ENCODE measurements at places on chromosomes 13 and 19. TPM values are rescaled to one million over a fixed set of nuclear protein-coding genes. Genes with fewer than 3 reads are reported as not detected.

Gene GRIK5
- total RNA-seq: 5.7 TPM

Gene CYP2F1
- not detected for total RNA-seq

Gene OLFM2
- total RNA-seq: 0.71 TPM

Gene IGSF23
- total RNA-seq: 0.25 TPM

Gene EGLN2
- 150 TPM for total RNA-seq

Gene TMEM143
- 2.7 TPM for total RNA-seq

Gene ZNF888
- total RNA-seq: 9.1 TPM

Gene NKPD1
- 0.13 TPM for total RNA-seq

Gene SOX1
- total RNA-seq: not detected

Gene IRS2
- total RNA-seq: 1.0 TPM

Gene ZBTB32
- not detected for total RNA-seq

Gene GFY
- not detected for total RNA-seq

Gene CADM4
- 4.3 TPM for total RNA-seq

Gene NLRP5
- not detected for total RNA-seq

Gene CRX
- total RNA-seq: not detected

Gene TTC9B
- not detected for total RNA-seq

Gene F2RL3
- total RNA-seq: 0.71 TPM

Gene ZNF681
- total RNA-seq: 0.26 TPM

Gene SLC7A9
- total RNA-seq: not detected

Gene SAFB
- 68.5 TPM for total RNA-seq

Gene ZNF177
- 1.4 TPM for total RNA-seq

Gene STRN4
- 90.7 TPM for total RNA-seq

Gene FPR1
- not detected for total RNA-seq

Gene APOC1
- total RNA-seq: 1.8 TPM

Gene PSG1
- not detected for total RNA-seq

Gene EPN1
- total RNA-seq: 88.6 TPM

Gene POLR2E
- total RNA-seq: 133 TPM

Gene UBE2S
- total RNA-seq: 327 TPM

Gene RPL18A
- 1,468 TPM for total RNA-seq

Gene NLRP4
- not detected for total RNA-seq

Gene C13orf42
- not detected for total RNA-seq

Gene CLEC4G
- not detected for total RNA-seq

Gene PGLYRP1
- total RNA-seq: not detected

Gene CASP14
- not detected for total RNA-seq

Gene ERICH6B
- total RNA-seq: not detected

Gene TARM1
- not detected for total RNA-seq

Gene USHBP1
- total RNA-seq: 5.7 TPM

Gene SLITRK6
- not detected for total RNA-seq

Gene THSD8
- total RNA-seq: not detected

Gene SYT5
- total RNA-seq: not detected

Gene ZNF99
- total RNA-seq: not detected

Gene CLDND2
- total RNA-seq: not detected

Gene TLE2
- total RNA-seq: 20.6 TPM

Gene SULT2B1
- not detected for total RNA-seq

Gene SLAIN1
- 9.2 TPM for total RNA-seq

Gene ZNF563
- total RNA-seq: 1.5 TPM

Gene TLE6
- total RNA-seq: 1.9 TPM

Gene SYCN
- total RNA-seq: not detected

Gene RAX2
- not detected for total RNA-seq

Gene IFI30
- 2.2 TPM for total RNA-seq

Gene ZNF66
- 2.5 TPM for total RNA-seq

Gene AMER2
- not detected for total RNA-seq

Gene SLC10A2
- not detected for total RNA-seq

Gene ZNF524
- 12.2 TPM for total RNA-seq

Gene MIR17HG
- 9.4 TPM for total RNA-seq

Gene ZNF682
- total RNA-seq: 1.7 TPM

Gene CCDC106
- total RNA-seq: 6.1 TPM

Gene RNF113B
- not detected for total RNA-seq

Gene RNF225
- not detected for total RNA-seq

Gene BICRA
- 4.2 TPM for total RNA-seq

Measured in pulmonary artery endothelial cell (primary cell).